CD8-positive, alpha-beta memory T cell (primary cell): ENCODE measurements at places on chromosomes 2 and 18. TPM values are rescaled to one million over a fixed set of nuclear protein-coding genes. Genes with fewer than 3 reads are reported as not detected.

GRCh38 chr2:132999421-132999820, 329.4 kb upstream of the LYPD1 start:
- DNase-seq = no peak

DNA sequence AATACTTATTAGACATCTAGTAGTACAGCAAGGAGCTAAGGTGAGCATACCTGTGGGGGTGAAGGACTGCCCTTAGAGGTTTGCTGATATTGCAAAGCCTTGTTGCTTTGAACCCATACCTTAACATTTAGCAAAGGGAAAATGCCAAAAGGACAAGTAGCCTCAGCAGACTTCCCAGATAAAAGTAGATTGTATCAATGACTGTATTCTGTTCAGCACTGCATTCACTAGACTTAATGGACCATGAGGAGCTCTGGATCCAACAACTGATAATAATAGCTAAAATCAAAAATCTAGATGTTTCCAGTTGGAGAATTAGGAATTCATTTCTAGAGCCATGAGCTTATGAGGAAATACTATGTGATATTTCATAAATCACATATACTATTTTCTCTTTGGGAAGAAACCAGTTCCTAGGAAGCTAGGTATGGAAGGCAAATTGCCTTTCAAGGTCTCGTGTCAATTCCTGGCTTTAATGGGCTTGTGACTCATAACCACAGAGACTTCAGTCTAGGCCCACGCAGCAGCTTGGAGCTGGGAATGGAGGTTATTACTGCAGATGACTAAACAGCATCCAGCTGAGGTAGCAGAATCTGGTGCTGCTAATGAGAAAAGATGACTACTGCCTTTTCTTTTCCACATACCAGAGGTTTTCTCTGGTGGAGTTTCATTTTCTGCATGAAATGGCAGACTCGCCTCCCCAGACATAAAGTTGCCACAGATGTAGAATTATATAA, 191.2 kb upstream of the NABP1 start:
- no peak for DNase-seq

DNA sequence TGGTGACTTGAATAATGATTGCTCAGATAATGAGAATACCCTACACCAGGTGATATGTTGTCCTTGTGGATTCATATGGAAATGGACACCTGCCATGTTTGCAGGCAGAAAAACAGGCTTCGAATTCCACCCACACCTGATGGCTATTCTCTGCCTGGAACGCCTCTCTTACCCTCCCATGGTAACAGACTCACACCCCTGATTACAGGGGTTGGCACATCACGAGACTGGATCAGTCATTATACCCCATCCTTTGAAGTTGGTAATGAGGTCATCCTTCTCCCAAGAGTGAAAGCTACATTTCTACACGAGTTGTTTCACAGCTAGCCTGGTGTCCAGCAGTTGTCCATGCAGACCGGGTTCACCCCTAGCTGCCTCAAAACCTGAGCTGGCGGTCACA, 71.4 kb upstream of the MBOAT2 start:
- DNase-seq = no peak

GRCh38 chr18:75209129-75209950, at the start of gene PTGR3:
Gene PTGR3 (minus strand): TSS chr18:75209139. CDS start chr18:75209058, 81 bp downstream.
- peak; percentile 81 for DNase-seq

- DNase-seq = no peak
Measured at GRCh38 chr18:80009661-80010550, 21.5 kb upstream of the TXNL4A start.

- DNase-seq = no peak
Measured at GRCh38 chr18:45745817-45746461, 22.0 kb downstream of the SLC14A1 start.

- peak; percentile 17 for DNase-seq
Measured at GRCh38 chr18:79697178-79697577, 17.6 kb downstream of the CTDP1 start.

DNA sequence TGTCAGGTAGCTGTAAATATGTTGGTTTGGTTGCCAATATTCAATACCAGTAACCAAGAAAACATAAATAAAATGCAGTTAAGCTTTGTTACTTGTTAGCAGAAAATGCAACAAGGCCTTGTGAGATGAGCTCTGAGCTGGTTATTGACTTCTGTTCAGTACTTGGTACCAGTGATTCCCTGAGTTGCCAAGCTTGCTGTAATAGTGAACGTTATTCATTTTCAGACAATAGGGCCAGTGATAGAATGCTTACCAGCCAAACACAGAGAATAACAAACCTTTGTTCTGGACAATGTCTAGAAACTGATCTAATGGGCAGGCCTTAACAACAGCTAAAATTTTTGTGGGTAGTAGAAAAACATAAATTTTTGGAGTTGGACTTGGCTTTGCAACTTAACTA, 29.5 kb downstream of the RASGRP3 start:
- DNase-seq = no peak

Gene UBR3
- 21.9 TPM for total RNA-seq

Gene KIF1A
- total RNA-seq = 1.8 TPM

Gene CRYGD
- not detected for total RNA-seq
